NCI-H82 (cell line): ENCODE measurements at places on chromosomes 6 and 20.

- DNase-seq: no peak
These were observed 39.2 kb upstream of the NHSL1 start for GRCh38 chr6:138538390-138539031.

GRCh38 chr6:19753826-19754225, 83.3 kb upstream of the ID4 start:
- DNase-seq: peak; percentile 97

DNA sequence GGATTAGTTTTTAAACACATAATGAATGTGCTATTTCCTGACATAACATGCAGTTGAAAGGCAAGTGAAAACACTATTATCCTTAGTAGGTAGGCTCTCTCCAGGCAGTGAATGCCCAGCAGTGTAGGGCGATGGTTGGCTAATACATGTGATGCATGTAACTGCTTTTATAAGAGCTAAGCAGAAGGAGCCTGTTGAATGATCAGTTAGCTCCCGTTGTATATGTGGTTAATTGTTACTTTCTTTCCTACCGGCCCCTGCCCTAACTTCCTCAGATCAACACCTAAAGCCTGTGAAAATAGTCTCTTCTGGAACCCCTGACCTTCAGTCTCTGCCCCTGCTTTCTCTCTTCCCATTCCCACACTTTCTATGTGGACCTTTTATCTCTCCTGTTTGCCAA, 10.5 kb downstream of the SOX4 start:
- no peak for DNase-seq

GRCh38 chr6:148452876-148453275, 110.2 kb downstream of the SASH1 start:
- DNase-seq: no peak

DNA sequence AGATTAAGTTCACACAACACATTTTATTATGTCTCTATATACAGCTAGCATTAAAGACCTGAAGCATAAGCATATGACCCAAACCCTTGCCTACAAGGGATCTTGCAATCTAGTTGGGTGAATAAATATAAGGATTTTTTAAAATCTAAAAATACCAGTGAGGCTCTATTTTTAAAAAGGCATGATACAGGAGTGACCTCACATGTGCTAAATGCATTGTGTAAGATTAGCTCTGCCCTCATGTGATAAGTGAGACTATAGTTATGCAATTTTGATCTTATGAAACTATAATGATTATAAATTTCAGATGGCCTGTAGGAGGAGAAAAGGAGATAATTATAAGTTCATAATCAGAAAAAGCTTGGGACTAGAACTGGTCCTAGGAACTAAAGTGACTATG, 451.0 kb upstream of the MAN1A1 start:
- DNase-seq: no peak

DNA sequence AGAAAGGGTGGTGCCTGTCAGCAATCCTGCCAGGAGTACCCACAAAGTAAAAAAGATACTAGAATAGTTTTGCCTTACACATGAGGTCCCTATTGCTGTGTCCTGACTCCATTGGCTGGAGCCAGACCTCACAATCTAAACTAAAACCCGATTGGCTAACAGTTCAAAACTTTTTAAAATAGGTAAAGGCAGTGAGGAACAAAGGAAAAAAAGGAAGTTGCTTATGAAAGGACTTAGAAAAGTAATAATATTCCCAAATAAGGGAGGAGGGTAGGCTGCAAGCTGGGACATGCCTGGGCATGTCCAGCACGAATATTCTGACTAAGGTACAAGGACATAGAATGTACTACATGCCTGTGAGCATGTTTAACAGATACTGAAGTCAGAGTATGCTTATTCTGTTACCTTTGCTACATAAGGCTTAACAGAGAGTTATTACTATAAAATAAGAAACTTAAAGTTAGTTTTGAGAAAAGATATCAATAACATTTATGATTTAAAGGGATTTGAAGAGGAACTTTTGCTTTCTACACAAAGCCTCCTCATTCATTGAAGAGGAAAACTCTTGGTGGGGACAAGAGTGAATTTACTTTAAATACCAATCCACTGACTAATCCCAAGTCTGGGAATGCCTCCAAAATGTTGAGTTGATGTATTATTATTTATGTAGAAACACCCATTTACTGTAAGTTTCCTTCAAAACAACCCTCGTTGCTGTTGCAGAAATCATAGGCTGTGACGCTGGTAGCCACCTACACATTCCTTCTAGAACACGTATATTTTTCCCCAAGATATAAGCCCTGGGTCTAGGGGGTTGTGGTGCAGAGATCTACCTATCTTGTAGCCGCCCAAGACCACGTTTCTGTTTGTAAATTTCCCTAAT, 8.2 kb upstream of the MTHFD1L start:
- no peak for DNase-seq

GRCh38 chr6:166946125-166946524, 10.2 kb downstream of the RNASET2 start:
- no peak for DNase-seq

GRCh38 chr6:170025935-170026750, 264.7 kb downstream of the DLL1 start:
- DNase-seq: no peak

GRCh38 chr6:41255638-41256246, 27.6 kb downstream of the TREML4 start:
- no peak for DNase-seq

DNA sequence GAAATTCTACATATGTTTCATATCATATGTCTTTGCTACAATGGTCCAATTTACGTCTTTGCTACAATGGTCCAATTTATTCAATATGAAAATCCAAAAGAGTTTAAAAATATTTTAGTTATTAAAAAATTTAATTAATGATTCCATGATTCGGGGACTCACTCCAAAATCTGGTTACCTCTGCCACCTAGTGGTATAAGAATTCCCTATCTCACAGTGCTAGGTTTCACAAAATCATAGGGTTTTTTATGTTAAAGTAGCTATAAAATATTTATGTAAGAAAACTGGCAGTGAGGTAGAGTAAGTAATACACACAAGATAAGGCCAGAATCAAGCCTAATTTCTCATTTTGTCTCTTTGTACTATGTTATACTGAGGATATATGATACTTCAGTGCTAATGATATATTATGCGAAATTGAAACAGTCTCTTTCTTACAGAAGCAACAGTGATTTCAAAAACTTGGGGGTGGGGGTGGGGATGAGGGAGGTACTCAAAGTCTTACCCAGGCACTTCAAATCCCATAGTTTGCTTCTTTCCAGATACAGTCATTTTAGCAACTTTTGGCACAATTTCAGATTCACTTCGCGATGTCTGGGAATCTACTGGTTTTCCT, 52.3 kb downstream of the HBS1L start:
- peak; percentile 39 for DNase-seq

- DNase-seq: no peak
These were observed 67.8 kb upstream of the RALGAPA2 start for GRCh38 chr20:20780127-20780824.

DNA sequence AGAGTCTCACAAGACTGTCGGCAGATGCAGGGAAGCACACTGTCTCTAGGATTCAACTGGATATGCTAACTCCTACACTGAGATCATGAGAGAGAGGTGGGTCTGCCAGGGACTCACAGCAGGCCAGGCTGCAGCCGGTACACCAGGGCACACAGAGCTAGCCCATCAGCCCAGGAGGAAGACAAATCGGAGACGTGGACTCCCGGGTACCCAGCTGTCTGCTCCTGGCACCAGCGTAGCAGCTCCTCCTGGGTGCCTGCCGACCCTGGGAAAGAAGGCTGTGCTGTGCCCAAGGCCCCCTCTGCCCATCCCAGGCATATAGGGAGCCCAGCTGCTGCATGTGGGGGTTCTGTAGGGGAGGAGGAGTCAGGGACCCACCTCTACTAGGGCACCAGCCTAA, 7.0 kb downstream of the MICAL1 start:
- DNase-seq: no peak

DNA sequence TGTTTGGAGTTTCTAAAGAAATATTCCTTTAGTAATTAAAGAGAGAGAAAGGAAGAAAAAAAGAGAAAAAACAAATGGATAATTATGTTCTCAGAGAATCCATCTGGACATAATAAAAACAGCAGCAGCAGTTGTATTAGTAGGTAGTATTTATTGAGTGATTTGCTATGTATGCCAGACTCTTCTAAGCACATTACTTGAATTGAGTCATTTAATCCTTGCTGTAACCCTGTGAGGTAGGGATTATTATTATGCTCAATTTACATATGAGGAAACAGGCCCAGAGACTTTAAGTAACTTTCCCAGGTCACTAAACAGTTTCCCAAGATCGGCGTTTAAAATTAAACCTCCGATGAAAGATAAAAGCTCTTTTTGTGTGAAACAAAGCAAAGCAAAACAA, 238.8 kb downstream of the TSHZ2 start:
- peak; percentile 68 for DNase-seq

DNA sequence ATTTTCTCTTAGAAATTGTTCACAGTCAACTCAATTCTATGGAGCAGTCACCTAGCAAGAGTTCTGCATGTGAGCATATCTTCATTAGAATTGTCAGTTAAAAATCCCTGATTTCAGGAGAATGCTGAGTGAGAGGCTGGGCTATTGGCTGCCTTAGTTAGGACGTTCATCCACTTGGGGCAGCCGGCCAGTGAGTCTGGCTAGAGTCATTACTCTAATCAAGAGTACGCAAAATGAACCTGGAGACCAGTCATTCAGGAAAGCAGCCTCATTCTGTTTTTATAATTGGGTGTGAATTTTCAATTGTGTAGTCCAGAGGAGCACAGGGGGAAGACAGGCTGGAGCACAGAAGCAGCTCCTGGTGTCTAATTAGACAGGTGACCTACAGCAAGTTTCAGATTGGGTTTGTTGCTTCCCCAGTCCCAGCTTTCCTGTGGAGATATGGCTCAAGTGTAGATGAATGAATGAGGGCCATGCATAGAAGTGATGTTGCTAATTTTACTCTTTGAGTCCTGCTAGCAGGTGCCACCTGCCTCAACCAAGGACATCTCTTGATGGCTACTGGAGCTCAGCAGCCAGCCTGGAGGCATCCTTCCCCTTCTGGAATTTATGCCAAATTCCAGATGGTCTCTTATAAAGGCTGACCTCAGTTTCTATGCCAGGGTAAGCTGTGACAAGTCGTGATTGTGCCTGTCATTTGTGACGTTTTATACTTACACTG, 265.7 kb downstream of the NKAIN2 start:
- DNase-seq: no peak

- DNase-seq: no peak
These were observed 296 bp downstream of the ADNP start for GRCh38 chr20:50930976-50931305.

DNA sequence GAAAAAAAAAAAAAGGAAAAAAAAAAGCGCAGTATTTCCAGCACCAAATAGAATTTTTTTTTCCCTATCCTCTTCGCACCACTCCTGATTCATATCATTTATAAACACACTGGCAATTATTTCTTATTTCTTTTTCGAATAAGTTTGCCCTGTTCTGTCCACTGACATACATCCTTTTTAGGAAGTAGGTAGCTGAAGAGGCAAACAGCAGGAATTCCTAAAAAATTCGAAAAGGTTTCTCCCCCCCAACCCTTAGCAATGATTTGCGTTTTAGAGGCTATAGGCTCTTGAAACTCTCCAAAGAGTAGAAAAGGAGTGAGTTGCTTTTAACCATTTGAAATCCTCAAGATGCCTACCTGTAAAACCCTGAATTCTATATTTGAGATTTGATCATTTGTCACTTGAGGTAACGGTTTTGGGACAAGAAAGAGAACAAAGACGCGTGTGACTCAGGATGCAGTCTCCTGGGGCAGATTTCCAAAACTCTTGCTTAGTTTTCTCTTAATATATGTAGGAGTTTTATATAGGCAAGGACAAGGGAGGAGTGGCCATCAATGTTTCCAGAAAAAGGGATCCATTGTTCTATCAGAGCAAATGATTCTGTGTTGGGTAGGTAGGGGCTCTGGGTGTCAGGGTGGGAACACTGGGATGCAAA, 531 bp upstream of the CCN2 start:
- DNase-seq: no peak

GRCh38 chr6:24696097-24696496, 22.9 kb downstream of the C6orf62 start:
- DNase-seq: no peak

GRCh38 chr6:132132924-132133639, 181.9 kb upstream of the CCN2 start:
- no peak for DNase-seq

DNA sequence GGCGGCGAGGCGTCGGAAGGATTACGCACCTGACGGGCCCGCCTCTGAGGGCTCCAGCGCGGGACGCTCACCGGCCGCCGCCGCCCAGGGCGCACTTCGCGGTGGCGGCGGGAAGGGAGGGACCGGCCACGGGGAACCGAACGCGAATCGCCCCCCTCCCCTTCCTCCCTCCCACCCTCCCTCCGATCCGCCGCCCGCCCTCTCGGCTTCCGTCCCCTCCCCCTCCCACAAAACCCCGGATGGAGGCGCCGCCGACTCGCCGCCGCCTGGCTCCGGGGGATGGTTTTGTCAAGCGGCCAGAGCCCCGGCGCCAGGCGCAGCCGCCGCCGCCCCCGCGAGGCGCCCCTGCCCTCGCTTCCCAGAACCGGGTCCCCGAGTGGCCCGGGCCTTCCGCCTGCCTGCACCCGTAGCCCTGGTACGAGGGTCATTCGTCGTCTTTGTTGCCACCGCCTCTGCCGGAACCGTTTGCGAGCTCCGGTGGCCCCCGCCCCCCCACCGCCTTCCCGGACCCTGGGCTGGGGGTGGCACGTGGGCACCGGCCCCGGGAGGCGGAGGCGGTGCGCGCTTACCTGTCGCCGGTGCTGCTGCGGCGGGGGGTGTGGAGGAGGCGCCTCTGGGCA, 398 bp downstream of the ZBTB2 start:
- DNase-seq: peak; percentile 84

- DNase-seq: no peak
These were observed 4.0 kb upstream of the LIN28B start for GRCh38 chr6:104952911-104953399.
